HT1080 (cell line): ENCODE measurements at places on chromosomes 11 and 22. TPM values are rescaled to one million over a fixed set of nuclear protein-coding genes. Genes with fewer than 3 reads are reported as not detected.

GRCh38 chr11:1939006-1939625, 8.0 kb upstream of the MRPL23 start:
- no peak for DNase-seq

DNA sequence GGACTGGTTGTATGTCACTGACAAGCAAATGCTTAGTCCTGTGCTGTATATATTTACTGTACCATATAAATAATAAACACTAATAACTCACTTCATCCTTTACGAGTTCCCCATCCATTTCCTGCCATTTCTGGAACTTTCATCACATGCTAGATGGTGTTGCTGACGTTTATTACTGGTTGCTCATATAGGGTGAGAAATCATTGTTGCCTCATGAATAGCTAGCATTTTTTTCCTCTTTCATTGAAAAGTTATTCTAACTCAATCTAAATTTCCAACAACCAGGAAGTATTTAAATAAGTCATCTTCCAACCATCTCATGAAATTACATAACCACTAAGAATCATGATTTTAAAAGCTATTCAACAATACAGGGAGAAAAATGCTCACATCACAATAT, 88.6 kb upstream of the RCN1 start:
- no peak for DNase-seq

MS4A15 gene
- total RNA-seq, result not detected in 2 replicates

TUBA8 gene
- total RNA-seq, result 0.06 and 0.17 TPM in 2 replicates

F2 gene
- not detected in 2 replicates for total RNA-seq

GRCh38 chr11:12542186-12542935, 131.9 kb upstream of the TEAD1 start:
- DNase-seq, result no peak

MMP12 gene
- not detected in 2 replicates for total RNA-seq

GRCh38 chr11:17637901-17638300, 81.5 kb upstream of the MYOD1 start:
- no peak for DNase-seq

APBB1 gene
- 13.3 and 15.4 TPM in 2 replicates for total RNA-seq

DNA sequence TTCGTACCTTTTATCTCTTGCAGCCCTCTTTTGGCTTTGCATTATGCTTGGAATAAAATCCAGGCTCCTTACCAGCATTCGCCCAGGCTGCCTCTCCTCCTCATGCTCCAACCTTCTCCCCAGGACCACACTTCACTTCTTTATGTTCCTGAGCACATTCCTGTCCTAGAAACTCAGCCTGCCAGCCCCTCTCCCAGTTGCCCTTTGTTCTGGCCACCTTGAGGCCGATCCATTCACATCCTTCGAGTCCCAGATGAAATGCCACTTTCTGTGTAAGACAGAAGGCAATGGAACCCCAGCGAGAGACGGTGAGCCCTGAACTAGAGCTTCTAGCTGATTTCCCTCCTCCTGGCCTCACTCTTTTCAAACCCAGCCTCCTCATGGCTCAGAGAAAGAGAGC, 73.0 kb upstream of the NTM start:
- DNase-seq, result no peak

DNA sequence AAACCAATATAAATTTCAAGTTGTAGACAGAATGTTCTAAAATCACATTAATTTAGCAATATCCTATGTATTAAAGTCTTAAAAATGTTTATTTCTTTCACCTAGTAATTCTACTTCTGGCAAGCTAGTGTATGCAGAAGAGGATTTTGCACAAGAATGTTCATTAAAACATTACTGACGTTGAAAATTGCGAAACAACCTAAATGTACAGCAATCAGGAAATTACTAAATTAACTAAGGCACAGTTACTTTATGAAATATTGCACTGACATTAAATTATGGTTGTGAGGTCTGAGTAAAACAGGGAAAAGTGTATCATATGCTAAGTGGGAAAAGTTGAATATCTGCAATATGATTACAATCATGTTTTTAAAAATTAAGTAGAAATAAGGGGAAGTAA, 4.1 kb downstream of the SLC36A4 start:
- DNase-seq, result no peak

STARD10 gene
- 31.2 and 41.0 TPM in 2 replicates for total RNA-seq

DNA sequence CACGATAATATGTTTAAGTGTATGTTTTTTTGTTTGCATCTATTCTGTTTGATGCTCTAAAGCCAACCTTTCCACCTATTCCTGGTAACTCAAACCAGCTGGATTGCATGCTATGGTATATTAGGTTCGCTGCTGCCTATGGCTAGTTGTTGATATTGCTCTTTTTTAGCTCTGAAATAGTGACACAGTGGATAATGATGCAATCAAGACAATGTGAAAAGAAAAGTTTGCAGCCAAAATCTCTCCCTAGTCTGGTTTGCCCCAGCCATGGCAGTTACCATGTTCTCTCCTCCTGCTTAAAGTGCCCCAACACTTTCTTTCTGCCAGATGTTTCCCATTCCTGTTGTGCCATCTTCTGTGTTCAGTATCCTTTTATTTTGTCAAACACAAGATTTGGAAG, 269.7 kb downstream of the DYNC2H1 start:
- DNase-seq, result no peak

OR52E2 gene
- total RNA-seq, result not detected in 2 replicates

GRCh38 chr22:49636649-49637048, 191.0 kb downstream of the BRD1 start:
- no peak for DNase-seq

GRCh38 chr22:48579928-48580309, 1247.8 kb downstream of the BRD1 start:
- no peak for DNase-seq

- DNase-seq, result no peak
Observed at GRCh38 chr11:118090545-118091162, 3.9 kb upstream of the SMIM35 start.

DNA sequence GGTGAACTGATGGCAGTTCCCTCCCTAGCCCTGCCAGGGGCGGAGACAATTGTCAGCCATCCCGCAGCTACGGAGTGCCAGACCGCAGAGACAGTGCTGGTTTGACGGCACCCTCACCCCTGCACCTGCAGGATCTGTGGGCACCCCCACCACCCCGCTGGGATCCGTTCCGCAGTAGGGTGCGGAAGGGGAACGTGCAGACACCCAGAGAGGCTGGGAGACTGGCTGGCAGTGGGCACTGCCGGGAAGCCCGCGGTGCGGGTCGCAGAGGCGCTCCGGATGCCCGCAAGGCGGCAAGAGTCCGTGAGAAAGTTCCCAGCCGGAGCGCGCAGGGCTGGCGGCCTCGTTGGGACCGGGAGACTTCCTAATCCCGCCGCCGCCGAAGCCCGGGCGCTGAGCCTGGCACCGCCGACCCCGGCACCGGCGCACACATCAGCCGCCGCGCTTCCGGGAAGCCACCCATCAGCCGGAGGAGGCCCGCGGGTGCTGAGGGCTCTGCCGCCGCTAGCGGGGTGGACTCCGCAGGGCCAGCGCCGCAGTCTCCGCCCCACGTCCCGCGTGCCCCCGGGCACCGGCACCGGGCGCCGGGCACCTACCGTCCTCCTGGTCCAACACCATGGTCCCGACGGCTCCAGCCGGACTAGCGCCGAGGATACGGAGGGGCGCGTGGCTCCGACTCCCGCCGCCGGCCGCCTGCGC, 4.3 kb upstream of the LMO1 start:
- no peak for DNase-seq

- no peak for DNase-seq
Observed at GRCh38 chr22:46413725-46414379, 78.3 kb downstream of the TRMU start.

- no peak for DNase-seq
Observed at GRCh38 chr11:15308840-15309239, 194.1 kb downstream of the INSC start.

GRCh38 chr11:126853732-126854131, 146.8 kb downstream of the KIRREL3 start:
- no peak for DNase-seq

DNA sequence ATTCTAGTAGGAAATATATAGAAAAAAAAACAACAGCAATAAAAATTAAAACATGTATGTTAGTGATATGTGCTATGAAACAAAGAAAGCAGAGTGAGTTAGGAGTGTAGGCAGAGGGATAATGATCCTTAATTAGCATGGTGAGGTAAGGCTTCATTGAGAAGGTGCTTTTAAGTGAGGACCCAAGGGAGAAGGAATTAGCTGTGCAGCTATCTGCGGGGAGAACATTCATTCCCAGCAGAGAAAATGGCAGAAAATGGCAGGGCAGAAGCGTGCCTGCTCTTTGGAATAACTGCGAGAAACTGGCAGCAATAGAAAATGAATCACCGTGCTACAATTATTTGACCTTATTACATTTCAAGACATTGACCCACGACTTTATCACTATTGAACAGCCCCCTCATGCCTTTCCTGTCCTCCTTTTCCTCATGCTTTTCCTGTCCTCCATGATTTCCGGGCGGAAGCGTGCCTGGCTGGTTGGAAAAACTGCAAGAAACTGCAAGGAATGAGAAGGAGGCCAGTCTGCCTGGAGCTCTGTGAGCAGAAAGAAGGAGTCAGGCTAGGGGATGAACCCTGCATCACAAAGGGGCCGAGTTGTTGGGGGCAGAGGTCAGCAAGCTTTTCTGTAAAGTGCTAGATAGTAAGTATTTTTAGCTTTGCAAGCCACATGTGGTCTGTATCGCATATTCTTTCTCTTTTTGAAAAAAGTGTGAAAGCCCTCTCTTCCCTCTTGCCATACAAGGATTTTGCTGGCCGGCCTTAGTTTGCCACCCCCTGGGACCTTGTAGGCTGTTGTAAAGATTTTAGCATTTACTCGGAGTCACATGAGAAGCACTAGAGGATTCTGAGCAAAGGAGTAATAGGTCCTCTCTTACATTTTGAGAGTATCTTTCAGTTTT, 37.1 kb upstream of the SWAP70 start:
- DNase-seq, result no peak

CD3E gene
- 0.42 TPM in 1 of 2 replicates, not detected in the other for total RNA-seq

- DNase-seq, result no peak
Observed at GRCh38 chr11:35114906-35115687, 23.9 kb upstream of the CD44 start.

DNA sequence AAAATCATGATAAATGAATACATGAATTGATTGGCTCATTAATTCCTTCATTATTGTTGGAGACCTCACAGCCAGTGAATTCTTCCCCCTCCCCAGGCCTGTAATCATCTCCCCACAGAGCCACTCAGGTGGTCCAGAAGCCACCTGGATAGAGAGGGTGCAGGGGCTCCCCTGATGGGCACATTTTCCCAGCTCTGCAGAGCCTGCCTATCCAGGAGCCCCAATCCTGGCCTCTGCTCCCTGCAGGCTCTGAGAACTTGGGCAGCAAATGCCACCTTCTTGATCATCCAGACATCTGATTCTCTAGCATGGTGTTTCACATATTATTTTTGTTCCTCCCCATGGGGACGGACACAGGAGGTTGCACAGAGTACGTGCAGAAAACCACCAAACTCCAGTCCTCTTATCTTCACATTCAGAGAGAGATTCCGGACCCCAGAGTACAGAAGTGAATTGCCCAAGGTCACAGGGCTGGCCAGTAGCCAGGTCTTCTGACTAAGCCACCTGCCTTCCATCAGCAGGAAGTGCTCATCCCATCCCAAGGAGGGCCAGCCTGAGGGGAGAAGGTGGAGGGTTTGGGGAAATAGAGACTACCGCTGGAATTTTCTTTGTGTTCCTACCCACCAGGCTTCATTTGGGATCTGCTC, 348.0 kb downstream of the BUD13 start:
- no peak for DNase-seq

- DNase-seq, result no peak
Observed at GRCh38 chr11:41256041-41256440, 203.4 kb downstream of the LRRC4C start.
